Brain pericyte (primary cell): ENCODE measurements at places on chromosomes 12 and 14.
A peak's percentile ranks its signal among the peaks of the same experiment; 100 is the strongest.

GRCh38 chr12:15584366-15585041, 204.7 kb downstream of the EPS8 start:
- DNase-seq, result no peak

- DNase-seq, result no peak
Measured at GRCh38 chr12:17062267-17063036, 456.5 kb upstream of the LMO3 start.

GRCh38 chr12:90235642-90236041, 527.0 kb upstream of the ATP2B1 start:
- DNase-seq, result no peak

GRCh38 chr14:50808053-50808452, 22.9 kb downstream of the NIN start:
- no peak for DNase-seq

DNA sequence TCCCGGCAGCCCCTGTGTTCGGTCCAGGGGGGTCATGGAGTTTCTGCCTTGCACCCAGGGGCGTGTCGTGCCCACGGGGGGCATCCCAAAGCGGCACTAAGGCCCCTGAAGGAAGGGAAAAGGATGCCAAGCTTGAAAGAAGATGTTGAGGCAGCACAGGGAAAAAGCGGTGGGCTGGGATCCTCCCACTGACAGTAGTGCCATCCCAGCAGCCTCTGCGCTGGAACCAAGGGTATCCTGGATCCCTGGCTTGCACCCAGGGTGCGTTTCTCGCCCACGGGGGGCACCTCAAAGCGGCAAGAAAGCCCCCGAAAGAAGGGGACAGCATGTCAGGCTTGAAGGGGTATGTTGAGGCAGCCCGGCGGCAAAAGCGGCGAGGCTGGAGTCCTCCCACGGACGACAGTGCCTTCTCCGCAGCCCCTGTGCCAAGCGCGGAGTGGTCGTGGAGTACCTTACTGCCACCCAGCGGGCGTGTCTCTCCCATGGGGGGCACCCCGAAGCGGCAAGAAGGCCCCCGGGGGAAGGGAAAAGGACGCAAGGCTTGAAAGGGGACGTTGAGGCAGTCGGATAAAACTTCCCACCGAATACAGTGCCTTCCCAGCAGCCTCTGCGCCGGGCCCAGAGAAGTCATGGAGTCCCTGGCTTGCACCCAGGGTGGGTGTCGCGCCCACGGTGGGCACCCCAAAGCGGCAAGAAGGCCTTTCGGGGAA, 164.4 kb upstream of the ALG10B start:
- no peak for DNase-seq

GRCh38 chr12:65025136-65025535, 96.0 kb downstream of the WIF1 start:
- DNase-seq, result no peak

DNA sequence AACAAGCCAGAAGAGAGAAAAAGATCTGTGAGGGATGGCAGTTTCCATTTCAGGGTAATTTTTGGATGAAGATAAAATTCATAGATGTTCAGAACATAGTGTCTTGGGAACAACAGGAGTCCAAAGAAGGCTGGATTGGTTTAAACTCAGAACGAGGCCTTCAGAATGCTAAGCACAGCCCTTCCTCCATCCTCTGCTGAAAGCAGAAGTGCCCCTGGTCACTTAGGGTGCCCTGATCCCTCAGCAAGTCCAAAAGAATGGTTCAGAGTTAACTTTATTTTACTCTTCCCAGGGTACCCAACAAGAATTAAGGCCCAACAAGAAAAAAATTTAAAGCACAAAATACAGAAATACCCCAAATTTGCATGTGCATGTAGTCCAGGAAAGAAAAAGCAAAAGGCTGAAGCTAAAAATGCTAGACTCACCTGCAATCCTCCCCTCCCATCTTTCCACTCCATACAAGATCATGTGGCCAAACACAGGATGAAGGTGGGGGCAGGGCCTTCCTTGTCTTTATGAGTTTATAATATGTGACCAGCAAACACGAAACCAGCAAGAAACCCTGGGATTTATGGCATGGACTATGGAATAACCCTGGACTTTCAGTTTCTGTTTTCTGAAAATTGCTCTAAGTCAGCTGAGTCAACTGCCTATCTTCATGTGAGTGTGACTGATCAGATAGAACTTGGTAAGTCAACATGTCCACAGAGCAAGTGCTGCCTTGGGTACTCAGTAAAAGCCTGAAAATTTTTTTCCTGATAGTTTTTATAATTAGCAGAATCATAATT, 21.2 kb downstream of the MAX start:
- DNase-seq, result no peak

- DNase-seq, result no peak
Measured at GRCh38 chr12:21561158-21561557, 35.1 kb downstream of the SPX start.

DNA sequence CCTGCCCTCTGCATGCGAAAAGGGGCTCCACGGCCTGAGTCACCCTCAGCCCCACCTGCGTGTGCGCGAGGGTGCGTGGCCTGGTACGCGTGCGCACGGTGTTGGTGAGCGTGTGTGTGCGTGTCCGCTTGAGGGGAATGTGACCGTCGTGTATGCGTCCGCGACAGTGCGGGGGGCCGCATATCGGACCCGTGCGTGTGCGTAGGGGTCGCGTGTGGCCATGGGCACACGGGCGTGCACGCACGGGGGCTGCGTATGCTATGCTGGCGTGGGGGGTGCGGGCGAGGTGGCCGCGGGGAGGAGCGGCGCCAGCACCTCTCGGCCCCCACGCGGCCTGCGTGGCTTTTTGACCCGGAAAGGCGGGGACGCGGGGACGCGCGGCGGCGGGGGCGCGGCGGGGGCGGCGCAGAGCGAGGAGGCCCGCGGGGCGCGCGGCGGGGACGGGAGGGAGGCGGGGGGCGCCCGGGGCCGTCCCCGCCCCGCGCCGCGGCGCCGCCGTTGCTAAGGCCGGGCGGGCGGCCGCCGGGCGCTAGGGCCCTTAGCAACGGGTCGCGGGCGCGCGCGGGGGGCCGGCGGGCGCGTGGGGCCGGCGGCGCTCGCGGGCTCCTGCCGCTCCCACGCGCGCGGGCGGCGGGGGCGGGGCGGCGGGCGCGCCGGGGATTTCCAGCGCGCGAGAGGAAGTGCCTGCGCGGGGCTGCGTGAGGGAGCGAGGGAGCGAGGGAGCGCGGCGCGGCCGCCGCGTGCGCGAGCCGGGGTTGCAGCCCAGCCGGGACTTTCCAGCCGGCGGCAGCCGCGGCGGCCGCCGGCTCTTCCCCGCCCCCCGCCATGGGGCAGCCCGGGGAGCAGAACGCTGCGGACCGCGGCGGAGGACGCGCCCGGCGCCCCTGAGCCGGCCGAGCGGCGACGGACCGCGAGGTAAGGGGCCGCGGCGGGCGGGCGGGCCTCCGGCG, at the start of gene TRAF3:
TSS of gene TRAF3 (plus strand) at position 689 of the 950 bp plus-strand sequence. CDS start 92,753 bp downstream, outside the sequence.
- no peak for DNase-seq

DNA sequence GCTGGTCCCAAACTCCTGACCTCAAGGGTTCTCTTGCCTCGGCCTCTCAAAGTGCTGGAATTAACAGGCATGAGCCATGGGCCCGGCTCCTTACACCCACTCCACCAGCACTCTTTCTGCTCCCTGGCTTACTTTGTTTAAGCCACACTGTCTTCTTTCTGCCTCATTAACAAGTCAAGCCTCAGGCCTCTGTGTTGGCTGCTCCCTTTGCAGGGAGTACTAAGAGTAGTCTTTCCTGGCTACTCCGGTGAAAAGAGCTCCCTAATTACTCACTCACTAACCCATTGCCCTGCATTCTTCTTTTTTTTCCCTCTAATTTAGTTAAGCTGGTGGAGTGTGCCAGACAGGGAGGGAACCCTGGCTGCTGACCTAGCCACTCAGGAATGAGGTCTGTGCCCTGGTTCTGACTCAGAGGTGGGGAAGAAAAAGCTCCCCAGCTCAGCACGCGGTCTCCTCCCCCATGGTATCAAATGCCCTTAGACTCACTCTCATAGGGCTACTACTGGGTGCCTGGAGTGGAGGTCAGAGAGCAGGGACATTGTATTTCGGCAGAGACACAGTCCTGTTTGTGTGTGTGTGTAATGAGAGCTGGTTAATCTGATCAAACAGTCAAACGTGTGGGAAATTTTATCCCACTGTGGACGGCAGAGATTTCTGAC, 19.8 kb downstream of the GALNT6 start:
- DNase-seq, result peak; percentile 71

DNA sequence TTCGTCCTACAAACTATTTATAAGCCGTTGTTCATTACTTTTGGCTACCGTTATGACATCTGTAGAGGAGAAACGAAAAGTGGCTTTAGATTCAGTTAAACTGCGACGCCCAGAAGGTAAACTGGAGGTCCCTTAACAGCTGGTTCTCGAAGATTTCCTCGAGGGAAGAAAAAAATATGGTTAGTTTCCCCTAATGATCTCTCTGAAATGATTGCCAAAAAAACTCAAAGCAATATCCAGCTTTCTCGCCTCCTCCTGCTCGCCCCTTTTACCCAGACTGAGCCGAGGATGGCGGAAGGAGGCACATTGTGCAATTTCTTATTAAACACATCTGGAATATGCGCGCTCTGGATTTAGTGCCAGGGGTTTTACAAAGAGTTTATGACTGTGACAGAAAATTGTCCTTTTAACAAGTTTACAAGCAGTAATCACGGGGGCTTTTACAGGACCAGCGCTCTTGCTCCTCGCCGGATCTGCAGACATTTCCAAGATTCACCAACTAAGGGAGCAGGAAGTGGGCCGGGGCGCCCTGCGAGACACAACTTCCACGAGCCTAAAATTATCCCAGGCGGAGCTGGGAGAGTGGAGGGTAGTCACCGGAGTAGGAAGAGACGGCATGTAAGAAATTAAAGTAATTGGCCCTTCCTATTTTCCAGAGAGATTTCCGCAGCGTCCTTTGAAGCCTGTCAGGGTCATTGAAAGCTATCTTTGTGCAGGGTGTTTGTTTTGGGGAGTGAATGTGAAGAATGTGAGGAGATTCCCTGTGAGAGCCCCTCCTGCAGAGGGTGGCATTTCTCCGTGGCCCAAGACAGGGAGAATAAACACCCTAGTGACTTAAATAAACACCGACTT, 5.6 kb downstream of the SIX1 start:
- no peak for DNase-seq

DNA sequence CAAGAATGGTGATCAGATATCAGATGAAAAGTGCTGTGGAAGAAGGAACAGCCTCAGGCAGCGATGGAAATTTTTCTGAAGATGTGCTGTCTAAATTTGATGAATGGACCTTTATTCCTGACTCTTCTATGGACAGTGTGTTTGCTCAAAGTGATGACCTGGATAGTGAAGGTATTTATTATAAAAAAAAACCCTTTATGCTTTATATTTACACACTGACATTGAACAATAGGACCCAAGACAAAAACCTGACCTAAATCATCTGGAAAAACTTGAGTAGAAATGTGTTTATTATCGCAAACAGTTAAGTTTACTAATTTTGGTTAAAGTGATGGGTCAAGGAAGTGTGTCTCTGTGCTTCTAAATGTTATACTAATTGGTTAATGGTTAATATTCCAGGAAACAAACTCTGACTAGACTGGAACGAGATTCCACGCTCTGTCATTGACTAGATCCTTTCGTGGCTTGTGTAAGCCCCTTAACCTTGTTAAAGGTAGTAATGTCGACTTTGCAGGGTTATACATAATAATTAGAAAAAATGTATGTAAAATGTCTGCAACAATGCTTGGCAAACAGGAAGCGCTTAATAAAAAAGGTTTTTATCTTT, 62.7 kb downstream of the LRRK2 start:
- DNase-seq, result no peak

GRCh38 chr12:132204063-132204792, 60.0 kb downstream of the NOC4L start:
- DNase-seq, result no peak

DNA sequence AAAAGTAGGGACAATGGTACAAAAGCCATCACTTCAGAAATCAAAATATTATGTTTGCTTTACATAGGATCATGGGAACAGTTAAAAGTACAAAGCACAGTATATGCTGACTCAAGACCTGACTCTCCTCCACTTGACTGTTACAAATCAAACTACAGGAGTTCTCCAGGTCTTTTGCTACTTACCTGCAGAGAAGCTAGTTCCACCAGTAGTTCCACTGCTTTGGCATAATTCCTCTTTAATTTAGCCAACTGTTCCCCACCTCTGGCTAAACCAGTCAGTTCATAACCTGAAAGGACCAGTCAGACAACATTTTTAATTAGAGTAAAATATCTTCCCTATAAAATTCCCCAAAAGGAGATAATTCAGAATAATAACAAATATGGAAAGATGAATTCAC, 14.0 kb downstream of the ATP6V1D start:
- no peak for DNase-seq

- no peak for DNase-seq
Measured at GRCh38 chr14:55645845-55646832, 66.1 kb downstream of the KTN1 start.

DNA sequence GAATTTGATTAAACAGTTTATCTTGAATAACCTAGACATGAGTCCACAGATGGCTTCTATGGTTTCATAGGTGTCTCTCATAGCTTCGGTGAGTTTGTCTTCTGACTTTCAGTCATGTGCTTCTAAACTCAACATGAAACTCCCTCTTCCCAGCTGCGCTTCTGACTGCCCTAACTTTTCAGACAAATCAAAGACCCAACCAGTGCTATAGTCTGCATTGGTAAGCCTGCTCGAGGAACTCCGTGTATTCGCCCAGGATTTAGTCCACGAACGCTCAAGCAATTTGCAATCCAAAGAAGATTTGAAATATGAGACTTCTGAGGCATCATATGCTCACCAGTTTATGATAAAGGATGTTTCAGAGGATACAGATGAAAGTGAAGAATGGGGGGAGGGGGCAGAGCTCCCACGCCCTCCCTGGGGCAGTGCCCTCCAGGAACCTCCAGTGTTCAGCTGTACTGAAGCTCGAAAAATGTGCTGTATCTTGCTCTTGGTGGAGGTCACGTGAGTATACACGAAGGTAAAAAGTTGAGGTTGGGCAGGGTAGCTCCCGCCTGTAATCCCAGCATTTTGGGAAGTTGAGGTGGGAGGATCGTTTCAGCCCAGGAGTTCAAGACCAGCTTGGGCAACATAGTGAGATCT, 5.2 kb upstream of the RILPL2 start:
- no peak for DNase-seq

GRCh38 chr12:50085615-50086072, 502 bp downstream of the SMARCD1 start:
- DNase-seq, result no peak

- no peak for DNase-seq
Measured at GRCh38 chr14:96203635-96204034, 1.0 kb upstream of the BDKRB2 start.

DNA sequence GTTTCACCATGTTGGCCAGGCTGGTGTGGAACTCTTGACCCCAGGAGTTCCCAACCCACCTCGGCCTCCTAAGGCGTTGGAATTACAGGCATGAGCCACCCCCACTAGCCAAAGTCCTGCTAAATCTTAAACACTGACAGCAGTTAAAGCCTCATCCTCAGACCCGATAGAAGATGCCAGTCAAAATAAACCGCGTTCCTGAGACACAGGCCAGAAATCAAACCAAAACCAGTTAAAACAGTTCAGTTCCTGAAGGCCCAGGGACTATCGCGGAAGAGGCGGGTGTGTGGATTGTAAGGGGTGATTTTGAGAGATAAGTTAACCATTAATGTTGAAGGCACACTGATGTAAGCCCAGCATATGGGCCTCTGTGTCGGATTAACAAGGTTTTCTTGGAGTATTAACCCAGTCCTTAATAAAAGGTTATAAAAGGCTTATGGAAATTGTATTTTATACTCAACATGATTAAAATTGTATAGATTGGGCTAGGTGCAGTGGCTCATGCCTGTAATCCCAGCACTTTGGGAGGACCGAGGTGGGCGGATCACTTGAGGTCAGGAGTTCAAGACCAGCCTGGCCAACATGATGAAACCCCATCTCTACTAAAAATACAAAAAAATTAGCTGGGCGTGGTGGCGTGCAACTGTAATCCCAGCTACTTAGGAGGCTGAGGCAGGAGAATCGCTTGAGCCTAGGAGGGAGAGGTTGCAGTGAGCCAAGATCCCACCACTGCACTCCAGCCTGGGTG, 18.7 kb upstream of the CDCA4 start:
- no peak for DNase-seq
